ENCODE measurements at places on chromosomes 12 and 14.

DNA sequence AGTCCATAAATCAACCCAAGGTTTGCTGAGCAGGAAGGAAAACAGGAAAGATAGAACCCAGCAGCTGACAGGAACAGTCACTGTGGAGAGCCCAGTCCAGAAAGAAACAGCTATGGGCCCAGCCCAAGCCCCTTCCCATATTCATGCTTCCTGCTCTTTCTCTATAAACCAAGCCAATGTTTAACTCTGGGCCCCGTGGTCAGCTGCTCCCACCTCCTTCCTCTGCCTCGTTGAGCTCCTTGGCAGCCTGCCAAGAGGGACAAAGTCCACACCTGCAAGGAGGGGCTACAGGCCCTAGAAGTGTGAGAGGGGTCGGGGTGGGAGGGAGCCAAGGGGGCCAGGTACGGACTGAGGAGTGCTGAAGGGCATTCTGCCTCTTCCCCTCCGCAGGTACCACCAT lies 10.0 kb downstream of the SLC6A13 start:
- no peak for DNase-seq

GRCh38 chr14:72457641-72458040 lies 436.3 kb downstream of the DPF3 start:
- no peak for DNase-seq

DNA sequence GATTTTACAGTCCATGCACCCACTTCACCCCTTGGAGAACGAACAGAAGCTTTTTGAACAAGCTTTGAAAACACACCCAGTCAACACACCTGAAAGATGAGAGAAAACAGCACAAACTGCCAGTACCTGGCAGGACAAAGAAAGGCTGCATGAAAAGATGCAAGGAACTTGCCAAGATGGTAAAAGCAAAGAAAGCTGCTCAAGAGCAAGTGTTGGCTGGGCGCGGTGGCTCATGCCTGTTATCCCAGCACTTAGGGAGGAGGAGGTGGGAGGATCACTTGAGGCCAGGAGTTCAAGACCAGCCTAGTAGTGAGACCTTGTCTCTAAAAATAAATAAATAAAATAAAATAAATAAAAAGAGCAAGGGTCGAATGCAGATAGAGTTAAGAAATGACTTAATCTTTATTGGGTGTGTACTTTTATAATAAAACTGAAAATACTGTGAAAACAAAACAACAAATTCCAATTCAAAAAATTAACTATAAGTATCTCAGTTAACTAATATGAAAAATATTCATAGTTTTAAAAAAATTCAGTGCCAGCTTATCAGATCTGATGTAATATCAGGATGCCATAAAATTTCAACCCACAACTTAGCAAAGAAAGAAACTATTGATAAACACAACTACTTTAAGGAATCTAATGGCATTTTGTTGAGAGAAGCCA lies 59.2 kb downstream of the HECTD4 start:
- DNase-seq: no peak

GRCh38 chr12:9673404-9674225 lies 4.1 kb downstream of the CLEC2D start:
- no peak for DNase-seq

DNA sequence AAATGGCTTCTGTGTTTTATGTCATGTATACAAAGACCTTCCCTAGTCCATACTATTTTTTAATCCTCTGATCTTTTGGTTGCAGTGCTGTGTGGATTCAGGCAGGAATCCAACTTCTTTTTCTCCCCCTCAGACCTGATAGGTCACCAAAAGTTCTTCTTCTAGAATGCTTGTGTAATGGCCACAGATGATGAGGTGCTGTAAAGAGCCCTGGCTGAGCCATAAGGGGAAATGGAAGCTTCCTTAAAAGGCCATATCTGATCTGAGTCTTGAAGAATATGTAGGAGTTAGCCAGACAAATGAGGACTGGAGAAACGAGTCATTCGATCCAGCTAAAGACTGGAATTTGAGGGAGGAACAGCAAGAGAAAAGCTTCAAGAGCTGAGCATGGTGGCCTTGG lies 353.9 kb downstream of the PCNX1 start:
- no peak for DNase-seq

GRCh38 chr12:64569923-64570691 lies 40.2 kb upstream of the RASSF3 start:
- no peak for DNase-seq

GRCh38 chr12:104750061-104750460 lies 208.0 kb downstream of the SLC41A2 start:
- peak; percentile 82 for DNase-seq

GRCh38 chr12:2083008-2083407 lies 30.2 kb downstream of the CACNA1C start:
- DNase-seq: no peak

GRCh38 chr12:52517005-52517835 lies 3.0 kb downstream of the KRT5 start:
- no peak for DNase-seq

GRCh38 chr14:21686468-21686867 lies 12.8 kb upstream of the OR4E1 start:
- DNase-seq: no peak

DNA sequence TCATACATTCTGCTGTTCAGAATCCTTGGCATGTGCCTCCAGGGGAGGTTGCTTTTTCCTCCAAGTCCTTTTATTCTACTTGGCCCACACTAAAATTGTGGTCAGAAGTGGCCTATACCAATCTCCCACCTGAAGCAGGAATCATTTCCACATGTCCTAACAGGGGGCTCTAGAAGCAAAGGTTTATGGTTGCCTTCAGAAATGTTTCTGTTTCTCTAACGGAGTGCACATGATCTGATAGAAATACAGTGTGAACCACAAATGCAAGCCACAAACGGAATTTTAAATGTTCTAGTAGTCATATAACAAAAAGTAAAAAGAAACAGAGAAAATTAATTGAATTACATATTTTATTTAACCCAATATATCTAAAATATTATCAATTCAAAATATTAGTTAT lies 4.0 kb downstream of the PTGER2 start:
- no peak for DNase-seq

GRCh38 chr14:66281036-66281776 lies 205.0 kb upstream of the CCDC196 start:
- DNase-seq: no peak

- DNase-seq: no peak
Measured at GRCh38 chr12:2322554-2323120, 269.9 kb downstream of the CACNA1C start.

GRCh38 chr14:100203962-100204834 lies 34.7 kb upstream of the YY1 start:
- no peak for DNase-seq

- DNase-seq: no peak
Measured at GRCh38 chr14:20680843-20681347, 3.5 kb upstream of the RNASE4 start.

DNA sequence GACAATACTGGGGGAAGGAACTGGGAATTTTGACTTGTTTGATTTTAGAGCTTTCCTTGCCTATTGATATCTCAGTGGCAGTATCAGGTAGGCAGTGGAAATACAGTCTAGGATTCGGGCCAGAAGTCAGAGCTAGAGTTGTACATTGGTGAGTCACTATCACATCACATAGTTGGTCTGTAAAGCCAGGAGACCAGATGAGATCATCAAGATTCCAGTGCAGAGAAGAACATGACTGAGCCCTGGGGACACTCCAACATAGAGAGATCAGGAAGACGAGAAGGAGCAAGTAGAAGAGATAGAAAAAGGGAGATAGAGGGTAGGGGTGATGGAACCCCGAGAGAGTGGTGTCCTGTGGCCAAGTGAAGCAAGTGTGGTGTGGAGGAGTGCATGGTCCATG lies 46.6 kb upstream of the NR1H4 start:
- DNase-seq: no peak

GRCh38 chr14:69701857-69702256 lies 65.1 kb upstream of the SRSF5 start:
- no peak for DNase-seq

- DNase-seq: no peak
Measured at GRCh38 chr14:96162741-96163140, 41.9 kb upstream of the BDKRB2 start.

- no peak for DNase-seq
Measured at GRCh38 chr12:29223426-29223825, 74.3 kb downstream of the FAR2 start.

DNA sequence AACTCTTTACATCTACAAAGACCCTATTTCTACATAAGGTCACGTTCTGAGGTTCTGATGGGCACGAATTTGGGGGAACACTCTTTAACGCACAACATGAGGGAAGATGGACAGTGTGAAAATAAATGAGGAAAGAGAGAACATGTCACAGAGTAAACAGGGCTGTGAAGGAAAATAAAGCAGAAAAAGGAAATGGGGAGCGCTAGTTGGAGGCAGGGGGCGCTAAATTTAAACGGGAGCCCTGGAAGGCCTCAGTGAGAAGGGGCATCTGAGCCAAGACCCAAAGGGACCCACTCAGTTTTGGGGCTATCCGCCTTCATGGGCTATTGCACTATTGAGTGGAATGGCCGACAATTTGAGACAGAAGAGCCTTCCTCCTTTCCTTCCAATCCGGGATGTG lies 50.5 kb downstream of the PLXNC1 start:
- DNase-seq: no peak

- no peak for DNase-seq
Measured at GRCh38 chr12:51793201-51793600, 55.3 kb downstream of the FIGNL2 start.

GRCh38 chr12:50440288-50440687 lies 39.6 kb downstream of the LARP4 start:
- no peak for DNase-seq

- DNase-seq: no peak
Measured at GRCh38 chr12:42564556-42564955, 25.0 kb downstream of the PRICKLE1 start.

DNA sequence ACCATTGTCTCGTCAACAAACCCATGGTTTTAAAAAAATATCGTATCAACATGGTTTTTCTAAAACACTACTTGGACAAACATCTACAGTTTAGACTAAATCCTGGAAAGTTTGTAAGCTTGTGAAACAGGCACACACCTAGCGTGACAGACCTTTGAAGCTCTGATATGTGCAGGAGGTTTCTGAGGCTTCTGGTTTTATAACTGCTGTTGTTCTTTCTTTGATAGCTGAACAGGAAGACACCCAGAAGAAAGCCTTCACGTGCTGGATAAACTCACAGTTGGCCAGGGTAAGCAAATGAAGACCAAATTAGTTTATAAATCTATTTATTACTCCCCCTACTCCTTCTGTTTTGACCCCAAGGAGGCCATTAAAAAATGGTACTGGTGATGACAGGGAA lies 87.6 kb downstream of the SYNE2 start:
- DNase-seq: no peak

- no peak for DNase-seq
Measured at GRCh38 chr12:7271893-7272514, 31.9 kb upstream of the ACSM4 start.

GRCh38 chr12:40921563-40922163 lies 229.4 kb downstream of the CNTN1 start:
- no peak for DNase-seq

DNA sequence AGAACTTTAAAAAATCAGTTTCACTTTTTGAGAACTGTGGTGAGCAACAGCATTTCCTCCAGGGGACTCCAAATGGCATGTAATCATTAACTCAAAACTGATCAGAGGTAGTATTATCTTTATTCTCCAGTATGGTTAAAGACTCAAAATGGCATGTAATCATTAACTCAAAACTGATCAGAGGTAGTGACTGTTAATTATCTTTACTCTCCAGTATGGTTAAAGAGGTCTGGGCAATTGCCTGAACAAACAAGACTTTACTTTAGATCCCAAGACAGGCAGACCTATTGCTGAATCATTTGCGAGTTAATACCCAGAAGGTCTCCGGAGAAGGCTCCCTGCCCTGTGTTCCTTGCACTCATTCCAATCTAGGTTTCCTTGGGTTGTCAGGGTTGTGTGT lies 6.6 kb upstream of the ACADS start:
- no peak for DNase-seq

Measured in SIG-M5 (cell line).